Fibroblast of skin of left quadriceps (primary cell): ENCODE measurements at places on chromosomes 7 and 10.
A peak's percentile ranks its signal among the peaks of the same experiment; 100 is the strongest.

DNA sequence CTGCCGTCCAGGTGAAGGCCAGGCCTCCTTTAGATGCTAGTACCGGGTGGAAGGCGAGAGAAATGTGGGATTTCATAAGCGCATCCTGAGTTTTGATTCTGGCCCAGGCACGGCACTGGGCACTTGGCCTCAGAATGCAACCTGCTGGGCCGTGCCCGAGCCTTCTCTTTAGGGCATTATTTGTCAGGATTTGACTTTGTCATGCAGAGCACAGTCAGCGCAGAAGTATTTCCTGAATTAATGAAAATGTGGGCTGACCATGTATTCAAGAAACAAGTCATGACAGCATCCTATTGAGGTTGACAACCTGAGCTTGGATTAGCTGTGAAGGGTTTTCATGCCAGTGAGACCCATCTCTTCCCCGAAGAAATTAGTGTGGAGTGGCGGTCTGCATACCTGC lies 34.4 kb downstream of the RCC1L start:
- DNase-seq = no peak

GRCh38 chr10:86594535-86594934 lies 59.8 kb upstream of the OPN4 start:
- DNase-seq = peak; percentile 2

DNA sequence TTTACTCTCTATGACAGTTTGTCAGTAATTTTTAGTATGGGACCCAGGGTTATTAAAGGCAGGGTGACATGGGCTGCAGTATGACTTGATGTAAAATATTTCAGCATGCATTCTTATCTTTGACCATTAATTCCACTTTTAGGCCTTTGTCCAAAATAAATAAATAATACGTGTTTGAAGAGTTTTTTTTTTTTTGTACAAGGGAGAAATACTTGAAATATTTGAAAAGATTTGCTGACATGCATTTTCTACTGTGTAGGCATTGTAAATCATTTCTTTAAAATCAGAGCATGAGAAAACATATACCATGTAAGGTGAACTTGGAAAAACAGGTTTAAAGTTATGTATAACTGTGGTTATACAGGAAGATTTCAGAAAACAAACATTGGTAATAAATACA lies 23.5 kb downstream of the NRG3 start:
- no peak for DNase-seq

GRCh38 chr7:111137296-111138192 lies 46.6 kb downstream of the LRRN3 start:
- DNase-seq = no peak

- DNase-seq = no peak
Observed at GRCh38 chr7:139669106-139670061, 108.4 kb downstream of the HIPK2 start.

- no peak for DNase-seq
Observed at GRCh38 chr7:129169171-129169671, 19.2 kb upstream of the SMO start.

DNA sequence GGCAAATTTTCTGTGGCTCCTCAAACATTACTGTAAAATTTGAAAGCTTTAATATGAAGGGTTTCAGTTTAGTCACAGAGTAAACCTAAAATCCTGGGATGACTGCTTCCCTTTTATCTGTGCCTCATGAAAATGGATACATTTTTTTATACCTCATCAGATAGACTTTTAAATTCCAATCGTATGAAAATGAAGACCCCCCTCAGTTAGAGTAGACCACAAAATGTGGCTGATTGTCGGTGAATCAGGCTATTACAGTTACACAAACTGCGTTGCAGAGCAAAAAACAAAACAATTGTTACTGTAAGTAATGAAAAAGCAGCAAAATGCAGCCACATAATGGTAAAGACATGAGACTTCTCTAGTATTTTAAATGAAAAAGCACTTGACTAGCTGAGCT lies 296.2 kb downstream of the CNTNAP2 start:
- DNase-seq = no peak

DNA sequence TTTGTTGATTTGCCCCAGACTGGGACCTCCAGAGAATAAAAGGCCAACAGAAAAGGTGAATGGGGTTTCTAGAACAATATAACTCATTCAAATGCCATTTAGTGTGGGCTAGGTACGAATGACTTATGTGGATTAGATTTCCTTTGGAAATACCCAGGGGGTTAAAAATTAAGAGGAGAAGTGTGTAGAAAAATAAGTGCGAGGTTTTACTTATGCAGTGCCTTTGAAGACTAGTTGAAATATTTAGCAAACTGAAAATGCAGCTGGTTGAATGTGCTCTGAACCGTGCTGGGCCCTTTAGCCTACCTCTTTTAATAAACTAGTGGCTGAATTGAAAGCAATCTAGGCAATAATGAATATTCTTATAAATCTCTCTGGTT lies 180.6 kb downstream of the LRMDA start:
- no peak for DNase-seq

GRCh38 chr7:120714945-120715344 lies 143.0 kb downstream of the TSPAN12 start:
- no peak for DNase-seq

GRCh38 chr10:30836406-30836805 lies 195.3 kb downstream of the ZNF438 start:
- no peak for DNase-seq
